ENCODE measurements at places on chromosomes 7 and 10. TPM values are rescaled to one million over a fixed set of nuclear protein-coding genes. Genes with fewer than 3 reads are reported as not detected.

DNA sequence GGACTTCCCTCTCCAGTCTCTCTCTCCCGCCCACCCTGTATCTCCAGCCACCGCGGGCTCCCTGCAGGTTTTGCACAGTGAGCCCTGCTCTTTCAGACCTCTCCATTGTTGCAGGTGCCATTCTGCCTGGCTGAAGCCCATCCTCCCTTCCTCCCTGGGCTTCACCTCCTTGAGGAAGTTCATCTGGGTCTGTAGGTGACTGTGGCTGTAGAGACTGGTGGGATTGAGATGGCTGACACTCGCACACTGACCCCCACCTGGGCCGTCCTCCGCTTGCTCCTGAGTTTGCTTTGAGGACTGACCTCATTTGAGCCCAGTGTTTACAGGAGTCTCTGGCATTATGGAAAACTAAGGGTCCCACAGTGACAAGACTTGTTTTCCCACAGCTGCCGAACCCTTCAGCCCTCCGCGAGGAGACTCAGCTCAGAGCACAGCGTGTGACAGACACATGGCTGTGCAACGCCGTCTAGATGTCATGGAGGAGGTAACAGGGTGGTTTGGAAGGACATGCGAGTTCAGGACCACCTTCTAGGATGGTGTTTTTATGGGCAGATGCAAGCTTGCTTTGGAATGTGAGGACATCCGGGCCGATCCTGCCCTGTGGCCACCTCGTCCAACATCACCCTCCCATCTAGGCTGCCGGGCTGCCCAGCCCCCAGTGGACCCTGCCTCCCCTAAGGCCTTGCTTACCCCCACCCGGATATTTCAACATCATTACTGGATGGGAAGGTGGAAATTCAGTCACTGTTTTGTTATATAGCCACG lies 9.3 kb downstream of the PLAC9 start:
- H3K4me3 ChIP-seq = no peak overlapping the region
- no peaks in the 10 kb centered on the region for H3K36me3 ChIP-seq

GRCh38 chr10:63265222-63265617 lies 132.1 kb downstream of the NRBF2 start:
- no peak for DNase-seq
- H3K27ac ChIP-seq = peak overlapping the region; percentile 86
- H3K4me3 ChIP-seq = peak overlapping the region; percentile 86
- H3K27me3 ChIP-seq = no peaks in the 10 kb centered on the region
- H3K36me3 ChIP-seq = peaks cover 46% of the 10 kb centered on the region

ACHE gene
- total RNA-seq = 0.34 TPM

PRF1 gene
- total RNA-seq = 0.61 TPM

MKX gene
- total RNA-seq = not detected

KEL gene
- total RNA-seq = 0.37 TPM

GNAT3 gene
- total RNA-seq = not detected
